Left kidney (tissue), 8 donors: ENCODE measurements at places on chromosomes 12 and 14. TPM values are rescaled to one million over a fixed set of nuclear protein-coding genes. Genes with fewer than 3 reads are reported as not detected.
A peak's percentile ranks its signal among the peaks of the same experiment; 100 is the strongest.

Gene RARG
- 33.9 TPM for polyA plus RNA-seq

Gene PAX9
- 0.33 TPM for polyA plus RNA-seq

Gene MAGOHB
- polyA plus RNA-seq, result 43.7 TPM

Gene LRFN5
- 13.4 TPM for polyA plus RNA-seq

Gene CD163
- 9.5 TPM for polyA plus RNA-seq

DNA sequence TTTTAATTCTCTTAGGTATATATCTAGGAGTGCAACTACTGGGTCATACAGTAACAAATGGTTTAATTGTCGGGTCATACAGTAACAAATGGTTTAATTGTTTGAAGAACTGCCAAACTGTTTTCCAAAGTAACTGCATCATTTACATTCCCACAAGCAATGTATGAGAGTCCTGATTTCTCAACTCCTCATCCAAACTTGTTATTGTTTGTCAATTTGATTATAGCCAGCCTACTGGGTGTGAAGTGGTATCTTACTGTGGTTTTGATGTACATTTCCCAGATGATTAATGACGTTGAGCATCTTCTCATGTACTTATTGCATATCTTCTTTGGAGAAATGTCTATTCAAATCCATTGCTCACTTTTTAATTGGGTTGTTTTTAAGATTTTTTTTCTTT lies 67.6 kb upstream of the CFL2 start:
- no peak for DNase-seq

GRCh38 chr12:121223292-121224285 lies 13.7 kb downstream of the P2RX4 start:
- no peak for DNase-seq

- no peak for DNase-seq
Observed at GRCh38 chr12:69653703-69654102, 43.0 kb upstream of the LRRC10 start.

DNA sequence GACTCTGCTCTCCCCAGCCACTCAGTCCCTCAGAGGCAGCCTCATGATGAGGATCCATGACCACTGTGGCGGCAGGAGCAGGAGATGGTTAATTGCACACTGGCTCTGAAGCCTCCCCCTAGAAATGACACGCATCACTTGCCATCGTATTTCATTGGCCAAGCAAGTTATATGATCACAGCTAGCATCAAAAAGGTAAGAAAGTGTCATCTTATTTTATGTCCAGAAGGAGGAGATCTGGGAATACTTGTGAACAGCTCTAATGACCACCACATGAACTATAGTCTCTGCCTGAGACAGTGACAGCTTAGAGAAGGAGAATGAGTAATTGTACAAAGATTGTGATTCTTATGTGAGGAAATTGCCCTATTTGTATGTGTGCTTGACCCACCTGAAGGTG lies 363.4 kb downstream of the NUAK1 start:
- peak; percentile 36 for DNase-seq

GRCh38 chr12:100572184-100572583 lies 1.3 kb upstream of the GAS2L3 start:
- no peak for DNase-seq

- no peak for DNase-seq
Observed at GRCh38 chr14:36496346-36496745, 23.7 kb downstream of the NKX2-1 start.

DNA sequence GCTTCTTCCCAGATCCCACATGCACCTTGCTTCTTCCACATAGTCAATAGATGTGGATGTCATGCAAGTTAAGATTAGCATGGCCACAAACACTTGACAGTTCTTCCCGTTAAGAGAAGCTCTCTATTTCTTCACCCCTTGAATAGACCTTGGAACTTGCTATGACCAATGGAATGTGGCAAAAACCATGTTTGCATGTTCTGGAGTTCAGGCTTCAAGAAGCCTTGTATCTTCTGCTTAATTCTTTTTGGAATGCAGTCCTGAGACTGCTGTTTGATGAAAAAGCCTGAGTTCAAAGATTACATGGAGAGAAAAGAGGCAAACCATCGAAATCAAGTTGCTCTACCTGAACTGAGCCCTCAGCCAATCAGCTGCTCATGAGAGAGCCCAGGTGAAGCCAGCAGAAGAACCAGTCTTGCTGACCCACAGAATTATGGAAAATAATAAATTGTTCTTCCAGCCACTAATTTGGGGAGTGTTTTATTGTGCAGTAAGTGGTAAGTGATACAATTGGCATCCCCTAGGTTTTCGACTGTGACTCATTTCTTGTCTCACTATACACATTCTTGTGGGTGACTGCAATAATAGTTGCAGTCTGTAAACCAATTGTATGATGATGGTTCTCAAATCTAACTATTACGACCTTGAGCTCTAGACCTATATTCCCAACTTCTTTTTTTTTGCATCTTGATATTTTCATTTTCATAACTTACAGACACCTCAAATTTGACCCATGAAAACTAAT lies 12.6 kb downstream of the RASSF9 start:
- no peak for DNase-seq

DNA sequence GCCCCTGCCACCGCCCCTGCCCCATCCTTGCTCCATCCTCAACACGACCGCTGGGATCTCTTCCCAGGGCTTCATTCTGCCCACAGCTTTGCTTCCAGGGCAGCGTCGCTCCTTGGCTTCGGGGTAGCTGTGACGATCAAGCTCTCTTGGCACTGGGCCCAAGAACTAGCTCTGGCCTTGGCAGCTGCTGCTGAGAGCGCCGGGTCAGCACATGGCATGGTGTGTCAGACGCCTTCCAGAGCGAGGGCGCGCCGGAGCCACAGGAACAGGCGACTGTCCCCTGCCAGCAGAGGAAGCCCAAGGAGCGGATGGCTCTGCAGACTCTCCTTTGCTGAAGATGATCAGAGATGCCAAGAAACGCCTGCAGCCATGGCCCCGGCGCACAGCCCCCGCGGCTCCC lies 15.9 kb downstream of the RAB35 start:
- DNase-seq, result no peak

- DNase-seq, result no peak
Observed at GRCh38 chr12:29110506-29111442, 38.3 kb upstream of the FAR2 start.

GRCh38 chr12:85630851-85631250 lies 205.4 kb downstream of the RASSF9 start:
- no peak for DNase-seq

DNA sequence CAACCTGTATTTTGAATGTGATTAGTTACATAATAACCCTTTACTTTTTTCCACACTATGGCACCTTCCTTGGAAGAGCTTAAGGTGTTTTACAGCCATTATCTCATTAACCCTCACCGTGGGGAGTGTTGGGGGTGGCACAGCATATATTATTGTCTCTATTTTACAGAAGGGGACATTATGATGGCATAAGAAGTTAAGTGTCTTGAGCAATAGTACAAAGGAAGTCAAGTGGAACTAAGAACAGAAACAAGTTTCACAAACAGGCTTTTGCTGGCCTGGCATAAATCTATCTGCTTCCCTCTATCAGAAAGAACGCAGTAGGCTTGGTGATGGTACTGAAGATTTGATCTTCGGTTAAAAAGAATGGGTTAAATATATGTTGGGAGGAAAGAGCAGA lies 169.7 kb upstream of the OTX2 start:
- no peak for DNase-seq

- DNase-seq, result no peak
Observed at GRCh38 chr12:9134981-9135628, 19.4 kb upstream of the A2M start.

GRCh38 chr12:90823859-90824258 lies 131.1 kb downstream of the CCER1 start:
- DNase-seq, result no peak

DNA sequence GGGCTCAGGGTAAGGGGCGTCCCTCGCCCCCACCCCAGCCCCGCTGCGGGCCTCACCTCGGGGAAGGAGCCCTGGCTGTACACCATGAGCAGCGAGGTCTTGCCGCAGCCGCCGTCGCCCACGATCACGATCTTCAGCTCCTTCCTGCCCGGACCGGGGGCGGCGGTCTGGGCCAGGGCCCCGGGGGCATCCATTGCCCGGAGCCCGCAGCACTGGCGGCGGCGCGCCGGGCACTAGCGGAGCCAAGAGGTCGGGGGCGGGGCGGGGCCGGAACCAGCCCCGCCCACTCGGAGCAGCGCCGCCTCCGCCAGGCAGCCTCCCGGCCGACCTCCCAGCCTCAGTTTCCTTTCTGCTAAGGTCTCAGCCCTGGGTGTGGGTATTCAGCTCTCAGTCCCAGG lies at the start of gene RHOF:
Gene RHOF (minus strand): TSS at position 249 of the 398 bp plus-strand sequence. CDS start 55 bp downstream, at position 194.
- DNase-seq, result no peak

- no peak for DNase-seq
Observed at GRCh38 chr12:96250119-96250685, 56.0 kb downstream of the ELK3 start.

DNA sequence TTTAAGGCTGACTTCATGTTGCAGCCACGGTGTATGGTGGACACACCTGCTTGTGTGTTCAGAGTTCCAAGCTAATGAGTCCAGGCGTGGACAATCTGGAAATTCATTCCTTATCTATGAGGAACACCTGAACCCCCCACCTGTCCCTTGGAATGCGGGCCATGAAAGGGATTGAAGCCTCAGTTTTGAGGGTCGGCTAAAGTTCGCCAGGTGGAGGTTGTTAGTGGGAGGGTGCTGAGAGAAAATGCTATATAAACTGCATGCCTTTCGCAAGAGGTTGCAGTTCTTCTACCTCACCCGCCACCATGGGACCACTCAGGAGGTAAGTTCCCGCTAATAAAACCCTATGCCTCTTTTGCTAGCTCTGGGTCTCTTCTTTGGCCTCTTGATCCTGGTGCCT lies 348.0 kb downstream of the BCL11B start:
- no peak for DNase-seq

DNA sequence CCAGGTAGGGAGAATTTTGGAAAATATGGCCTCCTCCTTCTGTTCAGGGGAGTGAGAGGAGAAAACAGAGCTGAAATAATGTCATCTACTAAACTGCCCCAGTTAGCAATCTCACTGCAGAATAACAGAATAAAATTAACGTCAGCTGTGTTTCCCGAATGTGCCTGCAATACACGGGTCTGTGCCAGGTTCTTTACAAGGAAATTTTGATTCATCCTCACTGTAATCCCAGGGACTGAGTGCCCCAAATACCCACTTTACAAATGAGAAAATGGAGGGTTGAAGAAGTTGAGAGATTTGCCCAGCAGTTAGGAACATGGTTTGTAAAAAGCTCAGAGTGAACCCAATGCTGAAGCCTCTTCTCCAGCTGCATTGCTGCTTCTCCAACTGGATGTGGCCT lies 21.3 kb upstream of the SERPINA6 start:
- no peak for DNase-seq

DNA sequence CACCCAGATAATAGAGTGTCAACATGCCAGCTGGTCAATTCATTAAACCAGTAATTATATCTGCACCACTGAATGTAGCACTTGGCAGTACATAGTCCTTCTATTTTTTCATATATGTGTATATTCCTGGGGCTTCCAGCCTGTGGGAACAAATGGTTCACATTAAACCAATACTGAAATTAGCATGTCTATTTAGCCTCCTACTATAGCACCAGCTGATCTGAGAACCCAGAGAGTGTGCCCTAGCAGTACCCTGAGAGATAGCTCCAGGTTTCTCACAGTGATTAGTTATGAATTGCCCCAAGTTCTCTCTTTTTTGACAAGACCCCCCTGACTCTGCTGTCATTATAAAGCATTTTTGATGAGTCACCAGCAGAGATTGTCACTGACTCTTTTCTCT lies 1097.3 kb upstream of the FLRT2 start:
- no peak for DNase-seq

- no peak for DNase-seq
Observed at GRCh38 chr12:61412201-61412600, 848.0 kb upstream of the USP15 start.

DNA sequence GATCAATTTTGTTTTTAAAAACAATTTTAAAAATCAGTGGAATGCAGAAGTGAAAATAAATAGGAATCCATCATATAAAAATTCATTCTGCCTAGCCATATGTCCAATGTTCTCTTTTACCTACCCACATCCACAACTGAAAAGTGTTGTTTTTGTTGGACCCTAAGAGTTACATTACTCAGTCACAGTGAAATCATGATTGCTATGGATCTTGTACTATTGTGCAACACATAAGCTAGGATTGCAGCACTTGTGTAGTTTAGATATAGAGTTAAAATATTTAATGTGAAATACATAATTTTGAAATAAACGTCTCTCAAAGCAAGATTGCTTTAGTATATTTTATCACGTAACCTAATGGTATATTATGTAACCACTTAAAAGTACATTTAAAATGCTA lies 213.3 kb upstream of the CLEC14A start:
- DNase-seq, result no peak

DNA sequence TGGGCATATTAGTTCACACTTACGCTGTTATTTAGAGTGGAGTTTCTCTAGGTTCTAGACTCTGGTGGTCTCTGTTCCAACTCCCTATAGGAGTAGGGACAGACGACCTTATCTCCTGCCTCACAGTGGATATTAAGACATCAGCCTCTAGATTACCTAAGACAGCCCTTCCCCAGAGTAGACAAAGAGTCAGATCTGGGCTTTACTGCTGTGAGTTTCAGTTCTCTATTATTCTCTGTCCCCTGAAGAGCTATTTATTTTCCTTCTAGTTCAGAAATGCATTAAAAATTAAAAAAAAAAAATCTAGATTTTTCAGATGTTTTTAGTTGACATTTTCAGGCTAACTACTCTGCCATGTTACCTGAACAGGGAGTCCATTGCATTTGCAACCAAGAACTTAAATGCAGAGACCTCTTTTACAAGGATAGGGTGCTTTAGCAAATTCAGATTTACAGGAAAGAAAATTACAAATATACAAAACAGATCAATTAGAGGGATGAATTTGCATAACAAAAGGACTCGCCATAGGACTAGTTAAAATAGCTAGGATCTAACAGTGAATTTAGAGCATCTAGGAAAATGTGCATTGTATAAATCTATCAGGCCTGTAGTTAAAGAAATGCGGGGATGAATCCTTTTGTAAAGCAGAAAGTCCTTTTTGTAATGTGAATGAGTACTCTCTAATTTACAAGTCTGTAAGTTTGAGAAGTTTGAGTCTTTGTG lies 381.4 kb downstream of the APAF1 start:
- no peak for DNase-seq

DNA sequence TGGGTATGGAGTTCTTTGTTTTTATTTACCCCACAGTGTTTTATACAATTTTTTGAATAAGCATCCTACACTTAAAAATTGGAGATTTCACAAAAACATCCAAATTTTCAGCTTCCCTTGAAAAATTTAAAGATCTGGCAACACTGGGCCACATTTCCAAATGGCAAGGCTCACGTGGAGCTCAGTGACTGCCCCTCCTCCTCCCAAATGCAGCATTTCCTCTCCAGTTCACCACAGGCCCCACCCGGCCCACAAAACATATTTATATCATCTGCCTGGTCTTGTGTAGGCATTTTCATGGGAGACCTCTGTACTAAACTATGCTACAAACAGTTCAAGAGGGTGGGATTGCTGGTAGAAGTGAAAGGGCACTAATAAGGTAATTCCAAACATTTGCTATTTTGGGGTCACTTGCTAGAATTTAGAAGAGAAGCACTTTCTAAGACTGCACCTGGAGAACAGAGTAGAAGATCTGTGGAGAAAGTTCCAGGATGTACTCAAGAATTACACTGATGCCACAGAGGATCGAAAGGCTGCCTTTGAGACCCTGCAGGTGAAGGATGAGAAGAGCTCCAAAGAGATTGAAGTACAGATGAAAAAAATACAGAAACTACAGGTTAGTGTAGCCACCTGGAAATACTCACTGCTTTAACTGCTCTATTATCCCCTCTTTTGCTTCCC lies 7.3 kb downstream of the FKBP11 start:
- DNase-seq, result no peak
